A549 treated with CORT108297 at 1 μM for 4 hours (cell line): ENCODE measurements at places on chromosomes 13 and 19. TPM values are rescaled to one million over a fixed set of nuclear protein-coding genes. Genes with fewer than 3 reads are reported as not detected.

The CYP4F11 gene
- total RNA-seq, result 5.5 to 6.8 TPM (median 6.2 TPM) in 5 replicates

The TUBB4A gene
- 4.6 to 6.8 TPM (median 6.4 TPM) in 5 replicates for total RNA-seq

The SPIB gene
- total RNA-seq, result 0.26 to 0.52 TPM (median 0.34 TPM) in 4 of 5 replicates, not detected in the other

The LILRB3 gene
- 0.06 to 0.25 TPM (median 0.09 TPM) in 3 of 5 replicates, not detected in the others for total RNA-seq

The CDC42EP5 gene
- not detected in 5 replicates for total RNA-seq

The ITGBL1 gene
- total RNA-seq, result 1.4 to 1.8 TPM (median 1.8 TPM) in 5 replicates
